NCI-H510A treated with DMSO at 0.1 percent for 48 hours (cell line): ENCODE measurements at places on chromosomes 2 and 18.

GRCh38 chr2:55268288-55268906 lies 634 bp downstream of the MTIF2 start:
- DNase-seq, result no peak

DNA sequence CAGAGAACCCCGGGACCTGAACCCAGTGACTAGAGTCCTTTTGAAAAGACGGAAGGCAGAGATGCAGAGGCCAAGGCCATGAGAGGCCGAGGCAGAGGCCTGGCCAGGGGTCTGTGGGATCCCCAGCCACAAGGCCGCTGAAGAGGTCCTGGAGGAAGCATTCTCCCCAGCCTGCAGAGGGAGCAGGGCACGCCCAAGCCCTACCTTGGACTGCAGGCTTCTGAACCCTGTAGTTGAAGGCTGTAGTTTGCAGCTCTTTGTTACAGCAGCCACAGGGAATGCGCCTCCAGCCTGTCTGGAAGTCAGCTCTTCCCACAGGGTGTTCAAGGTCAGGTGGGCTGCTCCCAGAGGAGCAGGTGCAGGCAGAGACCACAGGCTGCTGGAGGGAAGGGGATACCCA lies 22.1 kb upstream of the PXDN start:
- no peak for DNase-seq

GRCh38 chr2:128440666-128441340 lies 122.1 kb upstream of the HS6ST1 start:
- no peak for DNase-seq

GRCh38 chr2:194464964-194465638 lies 1191.9 kb upstream of the SLC39A10 start:
- no peak for DNase-seq

DNA sequence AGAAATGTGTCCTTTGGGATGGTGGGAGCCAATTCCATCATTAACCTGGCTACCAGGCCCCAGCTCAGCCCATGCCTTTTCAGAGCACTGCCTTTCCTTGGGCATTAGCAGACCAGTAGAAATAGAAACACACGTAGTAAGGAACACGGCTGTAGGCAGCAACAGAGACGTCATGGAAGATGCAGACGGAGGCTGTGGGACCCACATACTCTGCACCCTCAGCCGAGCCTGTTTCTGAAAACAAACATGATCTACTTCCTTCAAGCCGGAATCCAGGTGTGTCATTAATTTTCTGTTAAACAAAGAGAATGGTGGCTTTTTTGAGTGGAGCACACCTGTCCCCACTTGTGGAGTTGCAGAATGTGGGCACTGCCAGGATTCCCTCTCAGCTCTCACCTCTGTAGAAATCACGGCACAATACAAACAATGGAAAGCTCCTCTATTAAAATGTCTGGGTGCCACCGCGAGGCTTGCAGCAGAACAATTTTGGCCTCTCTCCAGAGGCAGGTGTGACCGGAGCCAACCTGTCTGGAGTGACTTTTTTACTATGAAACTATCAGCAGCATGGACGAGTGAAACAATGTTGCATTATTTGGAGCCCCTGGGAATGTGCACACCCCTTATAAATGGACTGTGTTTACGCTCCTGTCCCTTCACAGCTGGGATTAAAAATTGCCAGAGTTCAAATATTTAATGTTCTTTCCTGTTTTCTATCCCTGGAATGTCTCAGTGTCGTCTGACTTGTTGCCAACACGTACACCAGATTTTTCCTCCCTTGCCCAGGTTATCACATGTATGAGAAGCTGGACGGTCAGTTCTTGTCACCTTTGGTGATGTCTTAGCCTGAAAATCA lies 31.7 kb downstream of the SPP2 start:
- DNase-seq, result peak; percentile 12

DNA sequence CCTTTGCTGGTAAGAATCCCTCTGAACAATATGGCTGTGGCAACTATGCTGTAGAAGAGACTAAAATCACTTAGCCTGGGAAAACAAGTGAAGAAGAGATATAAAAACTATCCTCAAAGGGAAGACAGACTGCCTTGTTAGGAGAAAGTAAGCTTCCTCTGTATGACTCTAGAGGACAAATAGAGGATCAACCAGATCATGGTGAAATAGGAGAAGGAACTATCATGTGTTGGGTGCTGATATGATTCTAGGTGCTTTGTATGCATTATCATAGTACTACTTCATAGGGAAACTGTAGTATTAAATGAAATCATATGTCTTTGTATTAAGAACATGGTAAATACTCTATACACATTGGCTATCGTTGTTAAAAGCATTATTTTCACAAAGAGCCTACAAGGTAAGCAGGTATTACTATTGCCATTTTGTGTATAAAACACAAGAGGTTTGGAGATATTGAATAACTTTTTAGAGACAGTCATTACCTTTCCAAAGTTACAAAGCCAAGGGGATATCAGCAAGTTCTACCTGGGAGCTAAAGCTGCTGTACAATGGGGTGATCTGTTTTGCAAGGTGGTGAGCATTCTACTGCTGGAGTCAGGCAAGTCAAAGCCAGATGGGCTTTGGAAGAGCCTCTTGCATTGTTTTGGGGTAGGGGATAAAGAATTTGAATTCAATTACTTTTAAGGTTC lies 402.6 kb downstream of the ALK start:
- DNase-seq, result no peak

GRCh38 chr2:40032650-40033319 lies 253.7 kb upstream of the THUMPD2 start:
- DNase-seq, result no peak

- DNase-seq, result no peak
Measured at GRCh38 chr18:43970656-43971055, 693.4 kb upstream of the SYT4 start.

GRCh38 chr2:20188851-20189250 lies 36.1 kb downstream of the SDC1 start:
- peak; percentile 40 for DNase-seq

- no peak for DNase-seq
Measured at GRCh38 chr2:230234845-230235244, 9.3 kb downstream of the SP140 start.

DNA sequence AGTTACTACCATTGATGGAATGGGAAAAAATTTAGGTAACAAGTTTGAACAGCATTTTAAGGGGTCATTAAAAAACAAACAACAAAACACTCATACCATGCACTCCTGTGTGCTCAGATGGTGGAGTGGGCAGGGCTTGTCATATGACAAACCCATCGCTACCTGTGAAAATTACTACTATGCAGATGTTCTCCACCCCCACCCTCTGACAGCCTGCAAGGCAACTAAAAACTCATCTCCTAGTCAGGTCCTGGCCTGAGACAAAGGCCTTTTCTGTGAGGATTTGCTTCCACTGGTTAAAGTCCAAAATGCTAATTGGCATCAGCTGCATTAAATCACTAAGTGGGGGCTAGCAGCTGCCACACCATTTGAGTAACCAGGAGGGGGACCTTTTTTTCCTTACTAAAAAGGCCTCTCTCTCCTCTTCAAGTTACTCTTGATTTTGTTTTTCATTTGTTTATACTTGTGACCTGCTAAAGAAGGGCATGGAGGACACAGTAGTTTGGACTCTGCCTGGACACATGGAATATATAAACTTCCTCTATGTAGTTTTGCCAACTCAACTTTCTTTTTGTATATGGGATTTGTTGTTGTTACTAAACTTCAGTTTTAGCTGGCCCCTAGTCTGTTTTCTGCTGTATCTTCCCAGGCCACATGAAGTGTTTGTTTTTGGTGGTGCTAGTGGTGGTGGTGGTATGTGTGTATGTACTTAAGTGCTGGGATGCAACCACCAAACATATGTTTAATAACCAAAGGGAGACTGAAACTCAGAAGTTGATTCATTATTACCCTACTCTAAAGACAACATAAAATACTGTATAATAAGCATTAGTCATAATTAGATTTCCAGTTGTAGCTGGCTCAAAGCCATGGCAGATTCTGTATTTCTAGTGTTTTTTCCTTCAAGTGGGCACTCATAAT lies 121.3 kb downstream of the MAP4K4 start:
- peak; percentile 69 for DNase-seq

DNA sequence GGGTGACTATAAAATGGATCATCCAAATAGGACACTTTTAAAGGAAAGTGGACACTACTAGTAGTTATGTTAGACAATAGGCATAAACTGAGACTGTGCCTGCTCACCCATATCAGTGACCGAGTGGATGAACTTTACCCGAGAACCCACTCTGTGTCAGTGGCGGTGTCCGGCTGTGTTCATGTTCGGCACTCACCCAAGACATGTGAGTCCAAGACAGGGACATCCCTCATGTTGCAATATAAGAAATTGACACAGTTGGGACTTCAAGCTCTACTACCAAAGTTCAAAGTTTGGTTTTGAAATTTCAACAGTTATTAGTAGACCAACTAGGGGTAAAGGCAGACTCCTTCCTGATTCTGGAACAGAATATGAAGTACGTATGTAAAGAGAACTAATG lies 326.3 kb upstream of the TNP1 start:
- no peak for DNase-seq

DNA sequence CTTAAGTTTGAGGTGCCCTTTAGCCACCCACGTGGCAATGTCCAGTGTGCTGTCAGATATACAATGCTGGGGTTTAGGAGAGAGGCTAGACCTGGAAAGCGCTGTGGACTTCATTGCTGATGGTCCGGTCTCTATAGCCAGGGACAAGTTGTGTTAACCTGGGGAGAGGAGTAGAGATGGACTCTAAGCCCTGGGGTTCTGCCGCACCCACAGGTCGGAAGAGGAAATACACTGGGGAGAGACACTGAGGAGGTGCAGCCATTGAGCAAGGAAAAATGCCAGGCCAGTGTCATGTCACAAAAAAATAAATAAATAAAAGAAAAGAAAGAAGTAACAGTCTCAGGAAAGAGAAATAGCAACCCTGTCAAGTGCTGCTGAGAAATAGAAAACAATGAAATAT lies 106.9 kb upstream of the CBLN2 start:
- DNase-seq, result no peak

- DNase-seq, result no peak
Measured at GRCh38 chr2:84882414-84882738, 1.5 kb upstream of the TRABD2A start.

GRCh38 chr2:156430980-156431358 lies 5.2 kb upstream of the GPD2 start:
- DNase-seq, result peak; percentile 5
